BJ (cell line): ENCODE measurements at places on chromosomes 5 and 9. TPM values are rescaled to one million over a fixed set of nuclear protein-coding genes. Genes with fewer than 3 reads are reported as not detected.

- DNase-seq: no peak
Measured at GRCh38 chr5:55599148-55600050, 64.6 kb upstream of the PLPP1 start.

DNA sequence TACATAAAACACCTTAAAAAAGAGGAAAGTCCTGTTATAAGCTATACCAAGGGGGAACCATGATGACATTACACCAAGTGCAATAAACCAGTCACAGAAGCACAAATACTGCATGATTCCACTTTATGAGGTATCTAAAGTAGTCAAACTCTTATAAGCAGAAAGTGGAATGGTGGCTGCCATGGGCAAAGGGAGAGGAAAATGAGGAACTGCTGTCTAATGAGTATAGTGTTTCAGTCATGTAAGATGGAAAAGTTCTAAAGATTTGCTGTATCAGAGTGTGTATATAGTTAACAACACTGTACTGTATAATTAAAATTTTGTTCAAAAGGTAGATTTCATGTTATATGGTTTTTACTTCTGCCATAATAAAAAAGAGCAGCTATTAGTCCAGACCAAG is 34.6 kb upstream of the NR5A1 start:
- no peak for DNase-seq

DNA sequence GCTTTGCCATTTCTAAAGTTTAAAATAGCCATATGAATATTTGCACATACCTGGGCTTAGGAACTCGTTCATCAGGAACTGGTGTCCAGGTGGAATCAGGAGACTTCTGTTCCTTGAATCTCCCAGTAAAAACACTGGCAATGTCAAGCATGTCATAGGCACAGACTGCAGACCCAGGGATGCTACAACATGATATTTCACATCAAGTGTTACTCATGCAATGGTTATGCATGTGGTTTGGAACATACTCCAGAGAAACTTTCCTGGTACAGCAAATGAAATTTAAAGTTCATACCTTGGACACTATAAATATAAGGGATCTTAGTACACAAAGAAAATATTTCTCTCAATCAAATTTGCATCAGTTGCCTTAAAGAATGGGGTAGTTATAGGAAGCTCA is 92.2 kb downstream of the SEMA6A start:
- DNase-seq: no peak

DNA sequence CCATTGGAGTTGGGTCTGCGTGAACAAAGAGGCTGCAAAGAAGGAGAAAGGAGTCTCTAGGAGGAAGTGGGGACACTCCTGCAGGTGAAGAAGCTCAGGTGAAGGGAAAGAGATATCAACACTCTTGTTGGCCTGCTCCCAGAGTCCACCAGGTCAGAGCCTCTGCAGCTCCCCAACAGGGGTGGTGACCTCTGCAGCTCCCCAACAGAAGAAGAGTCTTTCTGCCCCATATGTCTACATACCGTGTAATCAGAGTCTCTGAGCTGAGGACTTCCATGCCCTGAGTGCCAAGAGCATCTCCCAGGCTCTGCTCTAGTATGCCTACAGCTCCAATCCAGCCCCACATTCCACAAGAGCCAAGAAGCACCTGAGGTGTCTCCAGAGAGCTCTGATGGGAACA is 67.4 kb upstream of the TRPC7 start:
- no peak for DNase-seq

MRPL22 gene
- 32.0 and 40.8 TPM in 2 replicates for polyA plus RNA-seq

DNA sequence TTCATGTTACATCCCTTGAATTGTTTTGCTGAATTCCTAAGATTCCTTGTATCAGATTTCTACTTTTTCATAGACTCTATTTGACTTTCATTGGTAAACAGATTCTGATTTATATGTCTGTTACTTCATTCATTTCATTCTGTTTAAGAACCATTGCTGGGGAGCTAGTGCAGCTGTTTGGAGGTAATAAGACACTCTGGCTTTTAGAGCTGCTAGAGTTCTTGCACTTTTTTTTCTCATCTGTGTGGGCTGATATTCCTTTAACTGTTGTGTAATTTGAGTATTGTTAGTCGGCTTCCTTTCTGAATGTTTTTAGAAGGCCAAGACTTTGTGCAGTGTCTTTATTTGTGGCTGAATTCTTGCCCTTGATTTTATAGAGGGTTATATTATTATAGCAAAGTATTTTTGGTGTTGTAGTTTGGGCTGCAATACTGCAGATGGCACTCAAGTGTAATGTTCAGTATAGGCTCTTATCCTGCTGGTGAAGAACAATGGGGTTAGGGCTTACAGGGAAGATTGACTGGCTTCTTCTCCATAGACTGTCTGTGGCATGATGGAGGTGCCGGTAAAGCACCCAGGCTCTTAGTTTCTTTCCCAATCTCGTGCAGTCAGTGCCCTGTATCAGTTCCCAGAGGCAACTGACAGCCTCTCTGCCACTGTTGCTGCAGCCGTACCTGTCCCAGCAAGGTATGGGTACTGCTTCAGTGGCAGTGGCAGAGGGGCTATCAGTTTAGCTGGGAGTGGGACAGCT is 162.2 kb downstream of the OXCT1 start:
- DNase-seq: peak; percentile 19

GFI1B gene
- polyA plus RNA-seq: 0.16 TPM in 1 of 2 replicates, not detected in the other

DNA sequence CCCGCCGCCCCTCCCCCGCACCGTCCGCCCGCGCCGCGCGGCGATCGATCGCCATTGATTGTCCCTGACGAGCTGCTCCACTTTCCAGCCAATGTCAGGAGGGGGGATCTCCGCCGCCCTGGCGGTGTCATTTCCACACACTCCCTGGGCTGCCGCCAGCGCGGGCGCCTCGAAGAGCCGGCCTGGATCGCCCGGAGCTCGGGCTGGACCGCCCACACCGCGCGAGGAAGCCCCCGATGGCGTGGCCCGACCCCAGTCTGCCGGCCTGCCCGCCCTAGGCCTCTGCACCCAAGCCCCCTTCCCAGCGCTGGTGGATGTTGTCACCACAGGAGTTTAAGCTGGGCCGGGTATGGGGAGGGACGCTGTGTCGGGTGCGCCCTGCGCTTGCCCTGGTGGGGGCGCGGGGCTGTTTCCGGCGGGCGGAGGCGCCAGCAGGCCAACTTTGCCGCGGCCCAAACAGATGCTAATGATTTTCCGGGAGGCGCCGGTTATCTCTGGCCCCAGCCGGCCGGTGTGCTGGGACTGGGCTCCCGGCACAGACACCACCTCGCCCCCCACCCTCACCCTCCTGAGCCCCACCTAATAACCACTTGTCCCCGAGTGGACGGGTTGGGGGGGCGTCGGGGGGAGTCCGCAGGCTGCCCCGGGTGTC is 10.6 kb upstream of the CXXC5 start:
- no peak for DNase-seq

SPATA31A3 gene
- not detected in 2 replicates for polyA plus RNA-seq

GRCh38 chr5:55231919-55232270 is 1.5 kb downstream of the CCNO start:
- DNase-seq: no peak

SMIM32 gene
- polyA plus RNA-seq: not detected in 2 replicates
